Left ventricle myocardium inferior (tissue), 1 donor: ENCODE measurements at places on chromosomes 12 and 14. TPM values are rescaled to one million over a fixed set of nuclear protein-coding genes. Genes with fewer than 3 reads are reported as not detected.

The PRH2 gene
- not detected for total RNA-seq

The MDM1 gene
- total RNA-seq, result 7.8 TPM

The ALDH1L2 gene
- total RNA-seq, result 3.0 TPM

The FICD gene
- total RNA-seq, result 4.2 TPM

The FLRT2 gene
- total RNA-seq, result 4.7 TPM

The RBMS2 gene
- 33.2 TPM for total RNA-seq

The DNAJC22 gene
- 0.08 TPM for total RNA-seq

The SLC17A8 gene
- total RNA-seq, result not detected

The MON2 gene
- total RNA-seq, result 17.2 TPM

- peaks cover 2% of the 10 kb centered on the region for H3K36me3 ChIP-seq
- peaks cover 8% of the 10 kb centered on the region for H3K4me1 ChIP-seq
- H3K27me3 ChIP-seq, result peaks cover 44% of the 10 kb centered on the region
- DNase-seq, result no peak
- no peak overlapping the region for H3K4me3 ChIP-seq
Measured at GRCh38 chr12:5904969-5905368, 40.1 kb downstream of the ANO2 start.

GRCh38 chr14:59582845-59583509, 6.4 kb upstream of the CCDC175 start:
- H3K4me3 ChIP-seq, result no peak overlapping the region
- DNase-seq, result no peak
- no peak overlapping the region for H3K27ac ChIP-seq
- H3K4me1 ChIP-seq, result no peaks in the 10 kb centered on the region

DNA sequence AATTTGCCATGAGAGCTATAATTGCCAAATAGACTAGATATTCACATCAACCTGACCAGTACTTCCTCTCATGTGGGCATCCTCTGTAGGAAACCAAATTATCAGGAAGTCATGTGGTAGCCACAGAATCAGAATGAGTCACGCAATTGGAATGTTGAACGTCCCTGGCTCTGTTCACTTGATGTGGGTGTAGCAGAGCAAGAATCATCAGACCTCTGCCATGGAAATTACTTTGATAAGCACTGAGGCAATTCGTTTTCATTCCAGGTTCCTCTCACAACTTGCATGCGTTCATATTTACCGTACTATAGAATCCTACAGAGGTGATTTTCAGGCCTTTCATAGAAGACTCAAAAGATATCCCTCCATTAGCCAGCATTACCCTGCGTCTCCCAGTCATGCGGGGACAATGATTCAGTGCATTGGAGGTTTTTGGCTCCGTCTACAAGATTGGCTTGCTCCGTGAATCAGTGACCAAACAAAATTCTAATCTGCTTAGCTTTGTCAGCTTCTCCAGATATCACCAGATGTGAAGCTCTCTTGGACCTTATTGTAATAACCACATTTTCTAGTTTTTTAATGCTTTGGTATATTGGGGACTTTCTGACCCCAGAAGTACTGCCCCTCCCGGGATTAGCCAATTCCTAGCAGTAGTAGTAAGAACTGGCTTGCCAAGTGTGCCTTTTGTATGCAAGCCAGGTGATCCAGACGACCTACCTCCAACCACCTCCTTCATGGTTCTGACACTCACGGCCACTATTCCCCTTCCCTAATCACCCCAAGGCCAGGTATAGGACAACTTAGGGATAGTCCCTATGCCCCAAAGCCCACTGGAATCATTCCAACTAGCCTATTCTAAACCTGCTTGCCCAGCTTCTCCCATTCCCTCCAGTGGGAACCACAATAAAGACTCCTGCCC, 133.4 kb downstream of the KICS2 start:
- H3K4me1 ChIP-seq, result peaks cover 55% of the 10 kb centered on the region
- peak overlapping the region; percentile 83 for H3K27ac ChIP-seq
- peak overlapping the region; percentile 26 for H3K4me3 ChIP-seq
- H3K27me3 ChIP-seq, result no peaks in the 10 kb centered on the region
- peak; percentile 23 for DNase-seq

DNA sequence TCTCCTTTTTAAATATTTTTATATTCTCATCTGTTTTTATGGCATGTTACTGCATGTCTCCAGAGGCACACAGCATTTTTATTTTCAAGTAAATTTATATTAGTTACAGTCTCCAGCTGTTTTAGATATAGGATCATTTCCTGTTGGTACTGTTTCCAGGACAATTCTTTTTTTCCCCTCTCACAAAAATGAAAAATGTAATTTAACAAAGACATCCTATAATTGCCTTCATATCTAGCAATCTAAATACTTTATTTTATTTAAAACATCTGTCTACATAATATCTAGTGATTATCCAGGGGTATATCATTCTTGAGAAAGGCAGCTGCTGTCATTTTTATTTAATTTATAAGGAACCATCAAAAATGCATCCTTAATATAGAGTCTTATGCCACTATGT, 272.4 kb upstream of the NPAS3 start:
- H3K4me3 ChIP-seq, result no peak overlapping the region
- no peaks in the 10 kb centered on the region for H3K27me3 ChIP-seq
- no peak for DNase-seq
- H3K36me3 ChIP-seq, result no peaks in the 10 kb centered on the region

- H3K4me1 ChIP-seq, result peaks cover 46% of the 10 kb centered on the region
- H3K27me3 ChIP-seq, result no peaks in the 10 kb centered on the region
- peak overlapping the region; percentile 17 for H3K27ac ChIP-seq
- H3K4me3 ChIP-seq, result no peak overlapping the region
- H3K36me3 ChIP-seq, result no peaks in the 10 kb centered on the region
- DNase-seq, result no peak
Measured at GRCh38 chr14:70934502-70935134, 27.4 kb downstream of the PCNX1 start.

- no peaks in the 10 kb centered on the region for H3K36me3 ChIP-seq
- no peak for DNase-seq
- peak overlapping the region; percentile 63 for H3K27ac ChIP-seq
- H3K4me1 ChIP-seq, result peaks cover 31% of the 10 kb centered on the region
Measured at GRCh38 chr14:91257328-91258010, 13.0 kb upstream of the GPR68 start.

- H3K27me3 ChIP-seq, result peaks cover 100% of the 10 kb centered on the region
- H3K4me1 ChIP-seq, result peaks cover 20% of the 10 kb centered on the region
- H3K36me3 ChIP-seq, result no peaks in the 10 kb centered on the region
- no peak within 1 kb of the TSS for H3K27ac ChIP-seq
- H3K4me3 ChIP-seq, result peak within 1 kb of the TSS; percentile 45
Measured at GRCh38 chr12:118981285-118982211, at the start of gene SRRM4. Gene SRRM4 (plus strand): TSS chr12:118981541. CDS start chr12:118981883, 342 bp downstream.

GRCh38 chr12:53060064-53060720, 10.3 kb downstream of the TNS2 start:
- H3K27ac ChIP-seq, result peak overlapping the region; percentile 100
- DNase-seq, result no peak
- H3K27me3 ChIP-seq, result no peaks in the 10 kb centered on the region
- H3K4me3 ChIP-seq, result peak overlapping the region; percentile 6

DNA sequence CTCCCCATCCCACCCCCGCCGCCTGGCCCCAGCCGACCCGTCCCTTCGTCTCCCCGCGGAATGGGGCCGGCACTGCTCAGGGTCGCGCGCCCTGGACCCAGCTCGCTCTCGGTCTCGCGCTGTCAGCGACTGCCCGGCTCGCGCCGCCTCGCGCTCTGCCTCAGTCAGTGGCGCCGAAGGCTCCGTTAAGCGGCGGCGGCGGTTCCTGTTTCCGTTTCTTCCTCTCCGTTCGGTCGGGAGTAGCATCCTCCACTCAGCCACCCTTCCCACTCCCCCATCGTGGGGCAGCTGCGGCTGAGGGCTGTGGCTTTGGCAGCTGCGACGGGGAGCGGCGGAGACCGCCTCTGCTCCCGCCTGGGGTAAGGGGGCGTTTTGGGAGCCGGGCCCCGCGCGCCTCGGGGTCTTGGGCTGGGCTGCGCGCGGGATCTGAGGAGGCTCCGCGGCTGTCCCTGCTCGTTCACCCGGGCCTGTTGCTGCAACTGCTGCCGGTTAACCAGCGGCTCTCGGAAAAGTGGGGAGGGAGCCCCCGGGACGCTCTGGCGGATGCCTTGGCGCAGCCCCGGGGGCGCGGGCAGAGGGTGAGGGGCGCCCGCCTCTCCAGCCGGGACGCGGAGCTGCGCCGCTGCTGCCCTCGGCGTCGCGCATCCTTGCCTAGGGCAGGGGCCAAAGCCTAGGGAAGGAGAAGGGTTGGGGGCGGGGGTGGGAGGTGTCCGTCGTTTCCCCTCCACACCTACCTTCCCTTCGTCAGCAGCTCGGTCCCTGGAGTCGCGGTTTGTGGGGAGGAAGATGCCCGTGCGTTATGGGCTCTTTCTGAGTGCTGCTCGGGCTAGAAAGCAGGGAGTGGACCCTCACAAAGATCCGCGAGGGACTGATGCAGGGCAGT, 567 bp downstream of the FUT8 start:
- peak; percentile 14 for DNase-seq
- H3K36me3 ChIP-seq, result no peaks in the 10 kb centered on the region
- H3K4me1 ChIP-seq, result peaks cover 36% of the 10 kb centered on the region
- H3K4me3 ChIP-seq, result peak overlapping the region; percentile 91
- peak overlapping the region; percentile 97 for H3K27ac ChIP-seq

DNA sequence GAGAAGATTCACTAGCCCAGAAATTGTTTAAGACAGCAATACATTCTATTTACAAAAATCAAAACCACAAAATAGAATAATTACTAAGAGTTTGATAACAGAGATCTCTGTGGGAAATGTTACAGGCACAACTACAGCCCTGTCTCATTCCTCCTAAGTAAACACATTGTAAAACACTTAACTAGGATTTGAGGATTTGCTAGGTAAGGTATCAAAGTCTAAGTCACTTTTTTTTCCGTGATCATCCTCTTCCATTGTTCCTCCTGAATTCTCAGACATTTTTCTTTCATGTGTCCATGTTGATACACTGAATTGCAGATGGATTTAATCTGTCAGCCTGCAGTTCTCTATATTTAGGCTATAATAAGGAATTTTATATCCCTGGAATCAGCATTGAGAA, 127.5 kb downstream of the ACSS3 start:
- DNase-seq, result no peak
- peaks cover 41% of the 10 kb centered on the region for H3K4me1 ChIP-seq
- H3K27ac ChIP-seq, result no peak overlapping the region
- H3K36me3 ChIP-seq, result no peaks in the 10 kb centered on the region
- no peaks in the 10 kb centered on the region for H3K27me3 ChIP-seq

DNA sequence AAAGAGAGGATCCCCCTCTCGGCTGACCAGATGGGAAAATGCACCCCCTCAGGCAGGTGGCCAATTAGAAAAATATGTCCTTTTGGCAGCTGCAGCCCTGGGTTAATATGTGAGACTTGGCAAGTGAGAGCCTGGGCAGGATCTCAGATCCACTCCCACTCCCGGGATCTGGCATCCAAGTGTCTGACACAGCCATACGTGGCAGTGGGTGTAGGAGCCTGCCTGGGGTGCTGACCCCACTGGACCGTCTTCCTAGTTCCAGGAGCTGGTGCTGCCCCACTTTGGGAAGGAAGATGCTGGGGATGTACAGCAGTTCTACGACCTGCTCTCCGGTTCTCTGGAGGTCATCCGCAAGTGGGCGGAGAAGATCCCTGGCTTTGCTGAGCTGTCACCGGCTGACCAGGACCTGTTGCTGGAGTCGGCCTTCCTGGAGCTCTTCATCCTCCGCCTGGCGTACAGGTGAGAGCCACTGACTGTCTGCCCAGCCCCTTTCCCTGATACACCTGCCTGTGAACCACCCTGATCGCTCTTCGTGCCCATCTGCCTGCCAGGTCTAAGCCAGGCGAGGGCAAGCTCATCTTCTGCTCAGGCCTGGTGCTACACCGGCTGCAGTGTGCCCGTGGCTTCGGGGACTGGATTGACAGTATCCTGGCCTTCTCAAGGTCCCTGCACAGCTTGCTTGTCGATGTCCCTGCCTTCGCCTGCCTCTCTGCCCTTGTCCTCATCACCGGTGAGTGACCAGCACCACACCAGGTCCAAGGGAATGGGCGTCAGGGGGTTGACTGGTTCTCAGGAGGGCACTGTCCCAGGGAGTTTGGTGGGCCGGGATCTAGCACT, 5.8 kb downstream of the NR4A1 start:
- H3K27ac ChIP-seq, result peak overlapping the region; percentile 24
- H3K27me3 ChIP-seq, result no peaks in the 10 kb centered on the region
- no peak overlapping the region for H3K4me3 ChIP-seq
- peaks cover 62% of the 10 kb centered on the region for H3K4me1 ChIP-seq
- peaks cover 54% of the 10 kb centered on the region for H3K36me3 ChIP-seq
- no peak for DNase-seq

GRCh38 chr12:51005671-51006070, 20.5 kb downstream of the SLC11A2 start:
- peaks cover 71% of the 10 kb centered on the region for H3K36me3 ChIP-seq
- no peak overlapping the region for H3K4me3 ChIP-seq
- no peak for DNase-seq
- no peak overlapping the region for H3K27ac ChIP-seq

- H3K4me1 ChIP-seq, result peaks cover 5% of the 10 kb centered on the region
- no peaks in the 10 kb centered on the region for H3K36me3 ChIP-seq
- DNase-seq, result no peak
- H3K27ac ChIP-seq, result no peak overlapping the region
- H3K4me3 ChIP-seq, result no peak overlapping the region
Measured at GRCh38 chr14:99660794-99661193, 15.9 kb downstream of the HHIPL1 start.

- H3K27ac ChIP-seq, result peak overlapping the region; percentile 76
- peak overlapping the region; percentile 13 for H3K4me3 ChIP-seq
- H3K36me3 ChIP-seq, result no peaks in the 10 kb centered on the region
Measured at GRCh38 chr12:16611146-16611545, 5.2 kb upstream of the LMO3 start.

- H3K27ac ChIP-seq, result peak overlapping the region; percentile 88
- H3K27me3 ChIP-seq, result no peaks in the 10 kb centered on the region
- peaks cover 46% of the 10 kb centered on the region for H3K4me1 ChIP-seq
- no peaks in the 10 kb centered on the region for H3K36me3 ChIP-seq
- H3K4me3 ChIP-seq, result peak overlapping the region; percentile 87
- no peak for DNase-seq
Measured at GRCh38 chr14:74083784-74084276, 423 bp downstream of the ALDH6A1 start.

DNA sequence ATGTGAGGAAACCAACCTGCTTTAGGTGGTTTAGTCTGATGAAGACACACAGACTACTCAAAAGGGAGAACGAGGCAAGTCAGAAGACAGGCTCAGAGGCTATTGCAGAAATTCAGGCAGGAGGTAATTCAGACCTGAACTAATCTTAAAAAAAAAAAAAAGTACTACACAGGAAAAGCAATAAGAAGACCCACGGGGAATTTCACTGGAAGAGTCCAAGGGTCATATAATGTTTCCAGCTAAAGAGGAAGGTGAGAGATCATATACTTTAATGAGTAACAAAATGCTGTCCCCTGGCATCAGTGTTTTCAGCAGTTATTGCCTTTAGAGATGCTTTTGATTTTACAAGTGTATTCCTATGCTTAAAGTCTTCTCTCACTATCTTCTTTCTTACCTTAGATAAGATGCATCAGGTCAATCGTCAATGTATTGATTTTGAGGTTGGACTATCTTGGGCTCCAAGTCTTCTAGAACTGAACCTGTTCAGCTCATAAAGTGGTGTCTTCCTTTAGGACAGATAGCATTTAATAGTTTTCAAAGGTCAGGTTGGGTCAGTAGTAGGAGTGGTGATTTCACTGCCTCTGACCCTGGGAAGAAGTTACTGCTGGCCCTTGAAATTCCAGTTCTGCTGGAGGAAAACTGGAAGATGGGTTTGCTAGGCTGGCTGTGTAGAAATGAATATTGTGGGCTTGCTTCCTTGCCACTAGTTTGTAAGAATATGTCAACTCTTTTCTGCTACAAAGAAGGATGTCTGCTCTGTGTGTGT, 60.0 kb downstream of the FAR2 start:
- H3K27ac ChIP-seq, result no peak overlapping the region
- no peaks in the 10 kb centered on the region for H3K36me3 ChIP-seq
- H3K4me1 ChIP-seq, result peaks cover 27% of the 10 kb centered on the region
- no peak overlapping the region for H3K4me3 ChIP-seq
- DNase-seq, result no peak
- H3K27me3 ChIP-seq, result no peaks in the 10 kb centered on the region
